Natural killer cell (primary cell): ENCODE measurements at places on chromosomes 5 and 9. TPM values are rescaled to one million over a fixed set of nuclear protein-coding genes. Genes with fewer than 3 reads are reported as not detected.

DNA sequence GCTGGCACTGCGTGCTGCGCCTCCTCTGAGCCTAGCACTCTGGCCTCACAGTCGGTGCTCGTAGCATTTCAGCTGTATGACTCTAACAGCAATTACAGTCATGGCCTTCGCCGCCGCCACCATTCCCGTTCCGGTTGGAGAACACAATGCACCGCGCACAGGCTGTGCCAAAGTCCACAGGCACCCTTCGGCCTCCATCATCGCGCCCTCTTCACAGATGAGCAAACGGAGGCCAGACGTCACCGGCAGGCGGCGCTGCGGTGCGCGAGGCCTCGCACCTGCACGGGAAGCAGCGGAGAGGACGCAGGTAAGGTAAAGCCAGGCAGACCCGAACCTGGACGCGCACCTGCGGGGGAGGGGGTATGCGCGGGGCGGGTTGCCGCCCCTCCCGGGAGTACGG, 128.9 kb downstream of the BARX1 start:
- H3K27ac ChIP-seq, result no peak overlapping the region
- no peak overlapping the region for H3K4me3 ChIP-seq
- no peak for DNase-seq
- H3K36me3 ChIP-seq, result no peaks in the 10 kb centered on the region
- H3K27me3 ChIP-seq, result peaks cover 8% of the 10 kb centered on the region
- peaks cover 7% of the 10 kb centered on the region for H3K4me1 ChIP-seq

- no peaks in the 10 kb centered on the region for H3K27me3 ChIP-seq
- no peak overlapping the region for H3K4me3 ChIP-seq
- peaks cover 1% of the 10 kb centered on the region for H3K4me1 ChIP-seq
- no peaks in the 10 kb centered on the region for H3K36me3 ChIP-seq
Measured at GRCh38 chr9:104769655-104770054, 5.7 kb downstream of the NIPSNAP3B start.

- no peaks in the 10 kb centered on the region for H3K36me3 ChIP-seq
- no peak for DNase-seq
- no peaks in the 10 kb centered on the region for H3K4me1 ChIP-seq
- H3K4me3 ChIP-seq, result no peak overlapping the region
- no peak overlapping the region for H3K27ac ChIP-seq
Measured at GRCh38 chr9:69452110-69452782, 127.2 kb downstream of the ENTREP1 start.

GRCh38 chr5:88190106-88190834, 78.4 kb downstream of the TMEM161B start:
- H3K27ac ChIP-seq, result no peak overlapping the region
- no peaks in the 10 kb centered on the region for H3K27me3 ChIP-seq
- no peak overlapping the region for H3K4me3 ChIP-seq
- DNase-seq, result peak; percentile 10

DNA sequence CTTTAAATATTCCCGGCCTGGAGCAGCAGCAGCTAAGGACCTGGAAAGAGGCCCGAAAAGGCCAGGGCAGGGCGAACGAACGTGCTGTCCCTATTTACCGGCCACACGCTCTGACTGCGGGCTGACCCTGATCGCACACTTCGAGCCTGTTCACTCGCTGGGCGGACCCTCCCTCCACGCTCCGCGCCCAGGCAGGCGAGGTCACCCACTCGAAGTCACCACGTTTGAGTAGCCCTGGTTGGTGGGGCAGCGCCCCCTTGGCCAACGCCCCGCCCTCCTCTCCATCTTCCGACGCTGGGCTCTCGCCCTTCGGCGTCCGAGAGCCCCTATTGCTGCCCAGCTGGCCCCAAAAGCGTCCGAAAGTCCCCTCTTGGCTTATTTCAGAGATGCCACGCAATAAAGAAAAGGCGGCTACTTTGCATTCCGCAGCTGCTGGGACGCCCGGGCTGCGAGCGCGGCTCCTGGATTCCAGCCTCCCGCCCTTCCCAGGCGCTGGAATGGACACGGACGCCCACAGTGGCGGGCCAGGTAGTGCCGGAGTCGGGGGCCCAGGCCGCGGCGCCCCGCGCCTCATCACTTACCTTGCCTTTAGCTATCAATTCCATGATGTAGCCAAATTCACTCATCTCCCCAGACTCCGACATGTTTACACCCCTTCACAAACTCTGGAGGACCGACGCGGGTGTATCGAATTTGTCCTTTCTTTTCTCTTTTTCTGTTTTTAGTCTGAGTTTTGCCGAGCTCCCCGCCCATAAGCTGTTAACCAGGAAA, 9.9 kb upstream of the TRIM36 start:
- peaks cover 19% of the 10 kb centered on the region for H3K4me1 ChIP-seq
- peak overlapping the region; percentile 47 for H3K4me3 ChIP-seq
- peaks cover 77% of the 10 kb centered on the region for H3K27me3 ChIP-seq
- H3K36me3 ChIP-seq, result no peaks in the 10 kb centered on the region

DNA sequence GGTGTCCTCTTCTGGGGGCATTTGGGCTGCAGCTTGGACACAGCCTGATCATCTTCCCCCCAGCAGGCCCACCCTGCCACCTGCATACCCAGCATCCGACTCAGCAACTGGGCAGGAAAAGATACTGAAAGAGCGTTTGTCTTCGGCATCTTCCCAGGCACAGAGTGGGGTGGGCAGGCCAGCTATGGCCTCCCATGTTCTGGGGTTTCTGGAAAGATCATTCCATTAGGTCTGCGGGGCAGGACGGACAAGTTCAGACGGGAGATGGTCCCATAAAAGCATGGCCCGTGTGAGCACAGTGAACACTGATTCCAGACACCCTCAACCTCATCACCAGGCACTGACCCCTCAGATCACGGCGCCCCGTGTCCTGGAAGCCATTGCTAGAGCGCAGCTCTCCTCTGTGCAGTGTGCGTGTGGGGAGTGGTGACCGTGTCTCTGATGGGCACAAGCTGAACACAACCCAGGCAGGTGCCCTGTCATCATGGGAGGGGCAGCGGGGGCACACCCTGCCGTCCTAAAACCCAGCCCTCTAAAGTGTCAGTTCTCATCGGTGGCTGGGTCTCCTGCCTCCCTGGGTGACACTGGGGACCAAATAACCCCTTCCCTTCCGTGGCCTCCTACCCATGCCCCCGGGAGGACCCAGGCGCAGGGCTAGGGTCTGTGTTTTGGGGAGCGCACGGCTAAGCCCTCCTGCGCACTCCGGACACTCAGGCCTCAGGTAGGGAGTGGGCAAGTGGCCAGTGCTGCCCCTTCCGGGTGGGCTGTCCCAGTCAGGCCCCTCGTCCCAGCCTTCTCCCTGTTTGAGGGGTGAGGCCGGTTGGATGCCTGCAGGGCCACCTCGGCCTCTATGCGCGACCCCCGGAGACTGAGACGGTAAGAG, 13.2 kb upstream of the TMEM250 start:
- peaks cover 10% of the 10 kb centered on the region for H3K4me1 ChIP-seq
- H3K4me3 ChIP-seq, result no peak overlapping the region
- no peak for DNase-seq
- H3K27ac ChIP-seq, result no peak overlapping the region
- peaks cover 13% of the 10 kb centered on the region for H3K27me3 ChIP-seq

DNA sequence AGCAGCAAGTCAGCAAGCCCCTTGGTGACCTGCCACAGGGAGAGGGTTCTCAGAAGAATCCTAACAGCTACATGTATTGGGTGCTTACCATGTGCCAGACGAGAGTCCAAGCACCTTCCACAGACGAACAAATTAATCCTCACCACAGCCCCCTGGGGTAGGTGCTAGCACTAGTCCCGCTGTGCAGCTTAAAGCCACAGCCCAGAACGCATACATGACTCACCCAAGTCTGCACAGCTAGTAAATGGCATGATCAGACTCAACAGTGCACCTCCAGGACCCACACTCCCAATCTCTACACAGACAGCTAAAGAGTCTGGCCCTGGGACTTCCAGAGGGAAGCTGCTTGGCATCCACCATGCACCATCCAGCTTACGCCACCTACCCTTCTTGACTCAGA, 111.5 kb downstream of the PAX5 start:
- no peak overlapping the region for H3K27ac ChIP-seq
- H3K27me3 ChIP-seq, result no peaks in the 10 kb centered on the region
- no peaks in the 10 kb centered on the region for H3K4me1 ChIP-seq
- no peak overlapping the region for H3K4me3 ChIP-seq

- no peak overlapping the region for H3K4me3 ChIP-seq
- H3K27ac ChIP-seq, result no peak overlapping the region
- no peaks in the 10 kb centered on the region for H3K27me3 ChIP-seq
- no peaks in the 10 kb centered on the region for H3K36me3 ChIP-seq
- no peaks in the 10 kb centered on the region for H3K4me1 ChIP-seq
Measured at GRCh38 chr9:20022410-20022809, 233.6 kb upstream of the SLC24A2 start.

- no peaks in the 10 kb centered on the region for H3K36me3 ChIP-seq
- peak; percentile 28 for DNase-seq
- H3K27ac ChIP-seq, result peak overlapping the region; percentile 86
Measured at GRCh38 chr9:72305102-72305546, 59.9 kb downstream of the ZFAND5 start.

- no peak overlapping the region for H3K27ac ChIP-seq
- H3K27me3 ChIP-seq, result peaks cover 12% of the 10 kb centered on the region
- no peaks in the 10 kb centered on the region for H3K4me1 ChIP-seq
- no peaks in the 10 kb centered on the region for H3K36me3 ChIP-seq
- DNase-seq, result no peak
Measured at GRCh38 chr9:95801797-95802196, 73.7 kb upstream of the ERCC6L2 start.

DNA sequence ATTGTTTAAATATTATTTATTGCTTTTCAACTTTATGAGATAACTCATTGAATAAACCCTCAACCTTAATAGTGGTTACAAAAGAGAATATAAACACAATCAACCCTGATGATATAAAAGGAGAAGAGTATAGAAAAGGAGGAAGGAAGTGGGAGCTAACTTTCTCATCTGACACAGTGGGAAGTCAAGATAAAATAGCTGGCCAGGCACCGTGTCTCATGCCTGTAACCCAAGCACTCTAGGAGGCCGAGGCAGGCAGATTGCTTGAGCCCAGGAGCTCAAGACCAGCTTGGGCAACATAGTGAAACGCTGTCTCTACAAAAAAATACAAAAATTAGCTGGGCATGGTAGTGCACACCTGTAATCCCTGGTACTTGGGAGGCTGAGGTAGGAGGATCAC, 93.5 kb downstream of the PPP2R2B start:
- no peak overlapping the region for H3K27ac ChIP-seq
- DNase-seq, result no peak
- H3K4me3 ChIP-seq, result no peak overlapping the region
- H3K27me3 ChIP-seq, result no peaks in the 10 kb centered on the region
- H3K4me1 ChIP-seq, result peaks cover 8% of the 10 kb centered on the region

DNA sequence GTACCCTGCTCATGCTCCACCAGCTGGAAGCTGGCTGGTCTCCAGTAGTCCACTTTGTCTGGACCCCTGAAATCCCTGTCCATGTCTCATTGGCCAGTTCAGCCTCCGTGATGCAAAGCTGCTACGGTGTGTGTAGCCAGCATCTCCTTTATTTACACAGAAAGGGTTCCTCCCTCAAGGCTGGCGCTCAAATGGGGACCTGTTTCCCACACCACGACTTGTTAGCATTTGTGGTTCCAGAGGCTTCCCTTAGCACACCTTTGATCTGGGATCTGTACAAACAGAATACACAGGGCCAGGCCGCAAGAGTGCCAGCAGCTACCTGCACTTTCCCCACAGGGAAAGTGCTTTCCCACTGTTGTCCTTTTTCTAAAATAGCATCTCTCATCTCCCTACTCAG, 5.7 kb upstream of the SMU1 start:
- H3K27me3 ChIP-seq, result no peaks in the 10 kb centered on the region
- peak; percentile 50 for DNase-seq
- no peaks in the 10 kb centered on the region for H3K36me3 ChIP-seq
- H3K27ac ChIP-seq, result peak overlapping the region; percentile 61
- no peak overlapping the region for H3K4me3 ChIP-seq
- peaks cover 24% of the 10 kb centered on the region for H3K4me1 ChIP-seq

- H3K27ac ChIP-seq, result no peak overlapping the region
- no peaks in the 10 kb centered on the region for H3K27me3 ChIP-seq
- H3K4me1 ChIP-seq, result no peaks in the 10 kb centered on the region
- no peaks in the 10 kb centered on the region for H3K36me3 ChIP-seq
- DNase-seq, result no peak
Measured at GRCh38 chr5:160638161-160638742, 213.8 kb downstream of the ATP10B start.

- no peaks in the 10 kb centered on the region for H3K4me1 ChIP-seq
- no peak overlapping the region for H3K27ac ChIP-seq
- no peaks in the 10 kb centered on the region for H3K27me3 ChIP-seq
- DNase-seq, result no peak
Measured at GRCh38 chr9:120151806-120152205, 428.2 kb downstream of the CDK5RAP2 start.

- H3K27me3 ChIP-seq, result no peaks in the 10 kb centered on the region
- H3K4me1 ChIP-seq, result no peaks in the 10 kb centered on the region
- no peak for DNase-seq
- no peaks in the 10 kb centered on the region for H3K36me3 ChIP-seq
- no peak overlapping the region for H3K27ac ChIP-seq
- no peak overlapping the region for H3K4me3 ChIP-seq
Measured at GRCh38 chr9:115712981-115713380, 440.6 kb upstream of the PAPPA start.

DNA sequence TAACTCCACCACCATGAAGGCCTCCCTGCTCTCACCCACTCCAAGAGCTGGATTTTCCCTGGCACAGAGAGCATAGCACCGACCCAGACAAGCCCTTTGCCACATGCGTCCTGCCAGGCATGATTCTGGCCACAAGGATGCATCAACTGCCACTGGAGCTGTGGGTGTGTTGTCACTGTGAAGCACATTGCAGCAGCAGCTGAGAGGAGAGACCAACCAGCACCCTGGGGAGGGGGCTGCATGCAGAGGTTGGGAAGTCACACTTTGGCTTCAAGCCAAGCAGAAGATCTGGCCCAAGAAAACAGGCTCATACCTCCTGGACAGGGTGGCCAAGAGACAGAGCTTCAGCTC, 22.6 kb upstream of the PTGES start:
- no peaks in the 10 kb centered on the region for H3K36me3 ChIP-seq
- no peak for DNase-seq
- H3K27ac ChIP-seq, result no peak overlapping the region
- H3K4me3 ChIP-seq, result no peak overlapping the region
- H3K27me3 ChIP-seq, result no peaks in the 10 kb centered on the region

DNA sequence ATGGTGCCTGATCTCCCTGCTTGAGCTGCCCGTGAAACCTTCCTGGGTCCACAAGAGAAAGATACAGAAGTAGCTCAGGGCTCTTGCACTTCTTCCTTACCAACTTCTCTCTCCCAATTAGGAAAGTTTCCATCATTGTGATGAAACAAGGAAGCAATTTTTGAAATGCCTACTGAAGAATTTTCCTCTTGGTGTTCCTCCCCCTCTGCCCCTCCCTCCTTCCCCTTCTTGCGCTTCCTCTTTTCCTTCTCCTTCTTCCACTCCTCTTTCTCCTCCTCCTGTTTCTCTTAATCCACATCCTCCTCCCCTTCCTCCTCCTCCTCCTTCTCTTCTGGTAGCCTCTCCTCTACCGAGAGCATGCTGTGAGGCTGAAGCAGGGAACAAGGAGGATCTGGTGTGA, 36.3 kb upstream of the OTULINL start:
- DNase-seq, result no peak
- H3K27ac ChIP-seq, result no peak overlapping the region
- H3K4me1 ChIP-seq, result no peaks in the 10 kb centered on the region
- no peaks in the 10 kb centered on the region for H3K27me3 ChIP-seq

GRCh38 chr9:39588500-39589137, 233.2 kb downstream of the SPATA31A1 start:
- H3K36me3 ChIP-seq, result no peaks in the 10 kb centered on the region
- no peaks in the 10 kb centered on the region for H3K27me3 ChIP-seq
- H3K4me3 ChIP-seq, result no peak overlapping the region
- DNase-seq, result peak; percentile 1

The PRRX2 gene
- not detected for total RNA-seq

The CDH10 gene
- not detected for total RNA-seq

The F2R gene
- 50.1 TPM for total RNA-seq

The TRPM3 gene
- not detected for total RNA-seq

The MCIDAS gene
- total RNA-seq, result not detected

The SCGB3A2 gene
- total RNA-seq, result not detected

The NUTM2G gene
- total RNA-seq, result not detected

The CDC42SE2 gene
- total RNA-seq, result 183 TPM

The OR1L8 gene
- 0.40 TPM for total RNA-seq

The IRX2 gene
- total RNA-seq, result not detected
